Colonic mucosa (tissue), 4 donors: ENCODE measurements at places on chromosomes 6 and 20. TPM values are rescaled to one million over a fixed set of nuclear protein-coding genes. Genes with fewer than 3 reads are reported as not detected.

Gene C6orf58
- total RNA-seq: not detected

Gene RSPH9
- not detected for total RNA-seq

DNA sequence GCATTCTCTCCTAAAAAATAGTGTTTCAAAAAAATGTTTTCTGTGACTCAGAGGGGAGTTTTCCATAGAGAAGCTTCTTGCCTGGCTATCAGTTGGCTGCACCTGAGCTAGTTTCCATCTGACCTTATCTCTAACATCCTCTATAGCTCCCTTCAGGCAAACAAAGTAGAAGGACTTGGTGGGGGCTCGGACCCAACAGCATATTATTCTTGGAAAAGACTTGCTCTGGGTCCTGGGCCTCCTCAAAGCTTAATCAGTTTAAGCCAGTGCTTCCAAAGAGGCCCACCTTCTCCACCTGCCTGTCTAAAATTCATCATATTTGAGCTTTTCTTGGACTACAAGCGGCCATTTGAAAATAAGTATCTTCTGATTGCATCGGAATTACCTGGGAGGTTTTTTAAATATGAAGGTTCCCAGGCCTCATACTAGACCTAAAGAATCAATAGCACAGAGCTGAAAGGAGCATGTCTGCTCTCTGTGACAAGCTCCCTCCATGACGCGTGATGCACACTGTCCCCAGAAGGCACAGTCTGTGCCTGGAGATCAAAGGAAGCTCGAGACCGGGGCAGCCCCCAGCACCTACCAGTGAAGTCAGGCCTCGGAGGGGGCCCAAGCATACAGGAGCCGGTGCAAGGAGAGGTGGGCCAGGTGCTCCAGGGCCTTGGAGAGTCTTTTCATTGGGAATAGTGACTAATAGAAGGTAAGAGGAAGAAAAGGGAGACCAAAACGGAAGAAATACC, 80.6 kb upstream of the HIVEP1 start:
- DNase-seq: no peak

DNA sequence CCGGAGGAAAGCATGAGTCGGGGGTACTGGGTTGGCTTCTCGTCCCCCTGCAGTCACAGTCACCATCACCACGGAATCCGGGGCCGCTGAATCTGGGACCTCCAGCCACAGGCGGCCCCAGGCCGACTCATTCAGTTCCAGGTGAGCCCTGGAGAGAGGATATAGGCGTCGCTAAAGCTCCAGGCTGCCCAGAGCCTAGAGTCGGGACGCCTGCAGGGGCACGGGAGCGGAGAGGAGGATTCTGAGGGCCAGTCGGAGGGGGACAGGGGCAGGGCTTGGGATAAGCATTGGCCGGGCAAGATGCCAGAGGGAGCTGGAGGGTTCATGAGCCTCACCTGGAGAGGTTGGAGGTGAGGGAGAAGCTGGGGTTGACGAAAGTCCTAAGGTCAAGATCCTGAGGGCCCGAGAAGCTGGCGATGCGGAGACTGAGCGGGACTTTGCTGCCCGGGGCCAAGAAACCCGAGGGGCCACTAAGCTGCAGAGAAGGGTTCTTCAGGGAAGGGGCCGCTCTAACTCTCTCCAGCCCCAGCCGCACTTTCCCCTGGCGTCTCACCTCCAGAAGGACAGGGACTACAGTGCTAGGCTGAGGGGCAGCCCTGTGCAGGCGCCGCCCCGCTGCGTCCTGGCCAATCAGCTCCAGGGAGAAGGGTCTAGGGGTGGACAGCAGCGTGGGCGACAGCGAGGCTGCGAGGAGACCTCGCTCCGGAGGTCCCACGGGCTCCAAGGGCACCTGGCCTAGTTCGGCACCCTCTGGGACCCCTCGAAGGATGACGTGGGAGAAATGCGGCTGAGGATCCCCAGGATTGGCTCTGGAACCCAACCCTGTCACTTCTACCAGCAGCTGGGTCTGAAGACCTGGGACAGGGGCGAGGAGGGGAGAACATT, 3.7 kb downstream of the SAPCD1 start:
- peak; percentile 44 for DNase-seq

GRCh38 chr6:15715851-15716250, 53.0 kb upstream of the DTNBP1 start:
- DNase-seq: no peak

DNA sequence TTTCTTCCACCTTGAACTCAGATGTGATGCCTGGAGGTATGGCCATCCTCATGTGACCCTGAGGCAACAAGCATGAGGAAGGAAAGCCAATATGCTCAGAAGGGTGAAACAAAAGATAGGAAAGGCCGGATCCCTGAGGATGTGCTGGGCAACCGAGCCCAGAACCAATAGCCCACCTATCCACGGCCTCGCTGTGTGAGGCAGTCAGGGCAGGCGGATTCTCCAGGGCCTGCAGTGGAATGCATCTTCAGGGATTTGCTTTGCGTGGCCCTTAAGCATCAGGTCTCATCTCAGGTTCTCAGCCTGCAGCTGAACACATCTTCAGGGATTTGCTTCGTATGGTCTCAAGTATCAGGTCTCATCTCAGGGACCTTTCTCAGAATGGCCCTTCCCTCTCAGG, 139.8 kb downstream of the ANKRD60 start:
- DNase-seq: no peak

DNA sequence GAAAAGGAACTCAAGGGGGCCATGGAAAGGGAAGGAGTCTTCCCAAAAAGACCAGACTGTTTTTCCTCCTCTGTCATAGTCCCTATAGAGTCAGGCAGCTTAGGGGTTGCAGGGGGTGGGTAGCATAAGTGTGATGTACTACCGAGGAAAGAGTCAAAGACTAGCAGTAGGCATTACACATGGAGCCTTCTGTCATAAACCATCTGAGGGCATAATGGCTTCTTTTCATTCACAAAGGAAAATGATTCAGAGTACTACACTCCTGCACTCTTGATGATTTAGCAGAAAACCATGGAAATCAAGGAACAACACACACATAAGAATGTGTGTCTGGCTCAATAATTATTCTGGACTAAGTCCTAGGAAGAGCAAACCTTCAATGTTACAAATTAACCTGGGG, 14.9 kb downstream of the PLN start:
- DNase-seq: no peak
